ENCODE measurements at places on chromosomes 12 and 14.

GRCh38 chr12:46788072-46788887 lies 37.5 kb downstream of the SLC38A4 start:
- no peak for DNase-seq

GRCh38 chr14:92325835-92326234 lies 2.9 kb downstream of the SLC24A4 start:
- DNase-seq: no peak

- no peak for DNase-seq
Observed at GRCh38 chr12:38892087-38892786, 13.2 kb downstream of the CPNE8 start.

DNA sequence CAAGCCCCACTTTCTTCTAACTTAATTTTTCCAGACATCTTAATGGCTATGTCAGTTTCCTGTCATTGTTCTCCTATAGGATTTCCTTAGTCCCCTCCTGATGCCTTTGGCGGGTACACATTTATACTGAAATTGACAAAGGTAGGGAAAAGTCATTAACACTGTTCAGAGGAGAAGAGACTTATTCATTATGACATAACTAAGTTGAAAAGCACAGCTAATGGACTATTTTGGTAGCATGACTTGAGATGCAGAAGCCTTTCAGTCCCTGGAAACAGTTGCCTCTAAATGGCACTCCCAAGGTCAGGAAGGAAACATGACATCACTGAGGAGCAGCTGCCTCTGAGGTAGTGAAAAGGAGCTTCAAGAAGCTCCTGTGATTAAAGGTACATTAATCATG lies 317.5 kb upstream of the KITLG start:
- DNase-seq: no peak

GRCh38 chr14:32908196-32909084 lies 30.2 kb upstream of the NPAS3 start:
- no peak for DNase-seq

DNA sequence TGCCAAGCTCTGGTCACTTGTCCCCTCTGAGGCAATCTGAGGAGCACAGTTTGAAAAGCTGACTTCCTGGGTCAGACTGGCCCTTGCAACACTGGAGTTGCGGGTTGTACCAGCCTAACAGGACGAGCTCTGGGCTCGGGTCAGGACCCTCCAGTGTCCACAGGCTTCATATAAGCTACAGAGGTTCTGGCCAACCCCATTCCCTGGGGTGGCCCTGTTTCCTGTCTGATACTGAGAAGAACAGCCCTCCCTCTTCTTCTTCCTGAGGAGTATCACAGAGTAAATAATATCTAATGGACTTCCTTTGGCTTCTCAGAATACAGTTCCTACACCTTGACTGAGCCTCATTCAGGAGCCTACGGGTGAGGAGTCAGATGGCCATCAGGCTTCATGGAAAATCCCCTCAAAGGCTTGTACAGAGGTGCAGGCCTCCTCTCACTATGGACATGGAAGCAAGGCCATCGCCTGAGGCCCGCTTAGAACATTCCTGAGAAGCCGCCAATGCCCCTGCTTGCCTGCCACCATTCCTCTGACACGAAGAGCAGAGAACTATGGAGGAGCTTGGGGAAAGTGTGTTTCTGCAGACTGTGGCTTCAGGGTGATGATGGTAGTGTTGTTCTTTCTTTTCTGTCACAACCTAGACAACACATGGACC lies 28.5 kb upstream of the ANO2 start:
- DNase-seq: no peak

GRCh38 chr12:98572010-98572409 lies 21.5 kb upstream of the SLC25A3 start:
- DNase-seq: no peak

- DNase-seq: no peak
Observed at GRCh38 chr12:58803908-58804307, 116.4 kb downstream of the LRIG3 start.

GRCh38 chr14:103619057-103619456 lies 10.0 kb upstream of the KLC1 start:
- DNase-seq: no peak

Measured in cortex of kidney (tissue), 1 donor.